ENCODE measurements at places on chromosomes 3 and 15.

GRCh38 chr15:66777596-66778313 is 75.7 kb downstream of the SMAD6 start:
- DNase-seq: no peak

DNA sequence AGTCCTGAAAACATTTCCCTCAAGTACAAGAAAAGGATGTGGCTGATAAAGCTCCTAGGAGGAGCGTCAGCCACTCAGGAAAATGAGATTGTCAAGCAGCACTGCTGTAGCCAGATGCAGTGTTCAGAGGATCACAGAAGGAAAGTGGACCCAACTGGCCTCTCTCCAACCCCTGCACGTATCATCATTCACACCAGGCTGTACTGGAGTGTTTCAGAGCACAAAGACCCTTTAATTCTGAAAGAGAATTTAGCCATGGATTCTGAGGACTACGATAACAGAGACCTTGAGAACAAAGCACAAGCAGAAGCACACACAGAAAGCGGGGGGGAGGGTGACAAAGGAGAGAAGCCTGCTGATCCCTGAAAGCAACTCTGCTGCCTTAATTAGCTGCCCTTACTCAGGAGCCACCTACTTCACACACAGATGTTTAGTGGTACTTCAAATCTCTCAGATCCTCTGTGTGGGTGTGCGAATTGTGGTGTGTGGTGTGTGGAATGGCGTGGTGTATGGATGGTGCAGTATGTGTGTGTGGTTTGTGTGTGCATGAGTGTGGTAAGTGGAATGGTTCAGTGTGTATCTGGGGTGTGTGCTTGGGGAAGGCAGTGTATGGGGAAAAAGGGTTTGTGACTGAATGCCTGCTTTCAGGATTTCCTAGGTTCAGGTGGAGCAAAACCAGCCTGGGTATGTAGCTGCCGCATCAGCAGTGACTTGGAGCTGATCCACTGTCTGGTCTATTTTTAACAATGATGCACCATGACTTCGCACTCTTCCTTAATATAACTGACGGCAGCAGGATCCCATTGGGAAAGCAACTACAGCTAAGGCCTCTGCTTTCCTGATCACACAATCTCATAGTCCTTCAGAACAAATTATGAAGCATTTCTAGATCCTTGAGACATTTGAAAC is 192.5 kb downstream of the RSL24D1 start:
- no peak for DNase-seq

DNA sequence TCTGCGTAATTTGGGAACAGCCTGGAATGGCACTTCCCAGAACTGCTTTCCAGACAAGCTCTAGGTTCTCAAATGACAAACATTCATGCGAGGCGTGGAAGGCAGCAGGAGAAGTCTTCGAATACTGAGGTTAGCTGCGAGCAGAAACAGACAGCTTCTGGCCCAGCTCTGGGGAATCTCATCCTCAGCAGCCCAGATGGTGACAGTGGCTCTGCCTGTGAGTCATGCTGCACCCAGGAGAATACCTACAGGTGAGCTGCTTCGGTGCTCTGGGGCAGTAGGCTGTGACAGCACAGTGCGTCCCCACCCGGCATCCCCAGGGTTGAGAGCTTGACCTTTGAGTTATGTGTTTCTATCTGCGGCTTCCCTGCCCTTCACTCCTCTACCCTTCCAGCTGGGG is 258.6 kb downstream of the KLF13 start:
- no peak for DNase-seq

- DNase-seq: no peak
Measured at GRCh38 chr15:57861815-57862586, 155.5 kb downstream of the POLR2M start.

- DNase-seq: no peak
Measured at GRCh38 chr15:67116742-67117141, 51.3 kb downstream of the SMAD3 start.

GRCh38 chr3:123286308-123287023 is 84.7 kb downstream of the SEC22A start:
- DNase-seq: peak; percentile 24

DNA sequence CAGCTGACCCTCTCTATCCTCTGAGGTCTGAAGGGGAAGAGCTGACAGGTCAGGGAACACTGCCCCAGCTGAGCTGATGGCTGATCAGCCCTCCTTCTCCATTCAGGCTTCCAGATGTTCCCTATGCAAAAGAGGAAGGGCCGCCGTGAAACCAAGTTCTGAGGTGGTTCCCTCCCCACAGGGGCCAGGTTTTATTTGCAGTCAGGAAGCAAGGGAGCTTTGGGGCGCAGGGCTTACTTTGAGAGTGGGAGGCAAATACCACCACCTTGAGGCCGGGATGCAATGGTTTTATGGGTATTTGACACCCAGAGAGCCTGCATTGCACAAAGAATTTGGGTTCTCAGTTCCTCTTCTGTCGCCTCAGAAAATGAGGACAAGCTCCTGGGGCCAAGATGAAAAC is 186.9 kb downstream of the ARRDC4 start:
- DNase-seq: no peak

DNA sequence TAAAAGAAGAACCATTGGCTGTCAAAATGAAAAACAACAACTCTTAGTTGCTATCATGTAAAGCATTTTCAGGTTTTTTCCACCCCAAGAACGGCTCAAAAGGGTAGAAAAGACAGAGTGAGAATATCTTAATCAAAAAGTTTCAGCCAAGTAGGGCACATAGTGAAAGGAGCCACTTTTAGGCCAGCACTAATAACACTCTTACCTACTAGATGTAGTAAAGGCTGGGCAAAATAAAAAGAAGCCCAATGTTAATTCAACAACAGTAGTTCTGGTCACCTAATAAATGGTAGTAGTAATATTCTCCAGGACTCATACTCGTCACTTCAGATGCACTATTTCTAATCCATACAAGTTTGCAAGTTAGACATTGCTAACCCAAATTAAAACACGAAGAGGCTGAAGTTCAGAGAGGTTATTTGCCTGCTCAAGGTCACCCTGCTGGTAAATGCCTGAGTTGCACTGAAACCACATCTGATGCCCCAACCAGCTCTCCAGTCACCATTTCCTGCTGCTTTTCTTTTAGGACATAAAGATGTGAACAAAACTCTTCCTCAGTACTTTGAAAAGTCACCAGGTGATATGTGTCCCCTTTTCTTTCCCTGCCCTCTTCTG is 7.5 kb downstream of the GOLIM4 start:
- no peak for DNase-seq

DNA sequence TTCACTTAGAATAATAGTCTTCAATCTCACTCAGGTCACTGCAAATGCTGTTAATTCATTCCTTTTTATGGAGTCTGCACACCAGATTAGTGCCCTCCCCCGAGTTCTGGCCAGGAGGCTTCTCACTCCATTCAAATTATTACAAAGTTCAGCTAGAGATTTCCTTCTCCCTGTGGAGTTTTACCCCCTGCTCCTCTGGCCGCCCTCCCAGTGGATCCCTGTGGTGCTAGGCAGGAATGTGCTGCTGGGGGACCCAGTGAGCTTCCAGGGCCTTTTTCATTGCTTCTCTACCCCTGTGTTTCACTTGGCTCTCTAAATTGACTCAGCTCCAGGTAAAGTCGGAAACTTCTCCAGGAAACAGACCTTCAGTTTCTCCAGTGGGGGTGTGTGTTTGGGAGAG is 42.7 kb upstream of the CD200R1L start:
- no peak for DNase-seq

GRCh38 chr15:40283615-40284300 is 894 bp upstream of the ANKRD63 start:
- DNase-seq: no peak

DNA sequence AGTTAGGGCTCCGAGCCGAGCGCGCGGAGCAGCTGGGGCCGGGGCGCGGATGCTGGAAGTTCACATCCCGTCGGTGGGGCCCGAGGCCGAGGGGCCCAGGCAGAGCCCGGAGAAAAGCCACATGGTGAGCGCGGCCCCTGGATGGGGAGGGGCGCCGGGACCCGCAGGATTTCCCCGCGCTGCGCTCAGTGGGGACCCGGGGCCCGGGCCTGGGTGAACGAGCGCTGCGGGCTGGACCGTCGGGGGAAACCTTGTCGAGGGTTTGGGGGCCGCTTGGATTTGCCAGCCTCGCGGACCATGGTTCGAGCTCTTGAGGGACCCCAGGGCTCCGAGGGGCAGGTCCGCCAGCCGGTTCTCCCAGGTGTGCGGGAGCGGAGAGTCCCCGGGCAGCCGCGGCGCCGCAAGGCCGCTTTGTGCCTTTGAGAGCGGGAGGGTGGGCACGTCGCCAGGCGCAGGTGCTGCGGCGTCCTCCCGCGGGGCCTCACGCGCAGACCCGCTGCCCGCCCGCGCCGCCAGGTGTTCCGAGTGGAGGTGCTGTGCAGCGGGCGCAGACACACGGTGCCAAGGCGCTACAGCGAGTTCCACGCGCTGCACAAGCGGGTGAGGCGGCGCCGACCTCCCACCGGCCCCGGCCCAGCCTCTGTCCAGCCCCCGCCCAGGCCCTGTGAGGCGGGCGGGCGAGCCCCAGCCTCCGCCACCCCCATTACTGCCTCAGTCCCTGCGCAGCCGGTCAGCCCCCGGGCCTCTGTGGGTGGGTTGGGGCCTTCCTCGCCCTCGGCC is at the start of gene SNX22:
Gene SNX22 (plus strand): TSS at position 5 of the 780 bp plus-strand sequence. CDS start 45 bp downstream, at position 50.
- DNase-seq: no peak

DNA sequence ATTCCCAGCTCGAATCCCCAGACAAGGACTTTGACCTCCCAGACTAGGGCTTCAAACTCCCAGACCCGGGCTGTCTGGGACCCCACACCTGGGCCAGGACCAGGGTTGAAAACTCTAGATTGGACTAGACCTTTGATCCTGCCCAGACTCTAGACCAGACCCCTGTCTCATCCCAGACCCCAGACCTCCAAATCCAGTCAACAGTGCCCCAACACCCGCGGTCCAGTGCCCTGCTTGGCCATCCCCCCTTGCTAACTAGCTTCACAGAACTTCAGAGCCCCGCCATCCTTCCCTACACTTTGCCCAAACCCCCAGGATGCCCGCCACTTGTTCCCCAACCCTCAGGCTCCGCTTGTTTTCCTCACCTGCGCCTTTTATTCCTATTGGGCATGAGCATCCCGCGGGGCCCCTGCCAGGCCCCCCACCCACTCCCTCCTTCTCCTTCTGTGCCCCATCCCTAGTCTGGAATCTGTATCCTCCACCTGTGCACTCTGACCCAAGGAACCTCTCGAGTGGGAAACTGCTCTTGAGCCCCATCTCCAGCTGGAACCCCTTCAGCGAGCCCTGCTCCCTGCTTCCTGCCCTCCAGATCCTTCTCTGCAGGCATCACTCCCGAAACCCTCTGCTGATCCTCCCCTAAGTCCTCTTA is 604 bp downstream of the GNAI2 start:
- no peak for DNase-seq

All from stimulated activated CD4-positive, alpha-beta T cell treated with anti-CD3 and anti-CD28 coated beads, Interleukin-15, amount 100 ng/mL, for 48 hours (primary cell).